ENCODE measurements at places on chromosomes 11 and 22.

GRCh38 chr11:111996129-111996528 is 29.1 kb upstream of the DLAT start:
- DNase-seq = no peak

- DNase-seq = no peak
Observed at GRCh38 chr11:111598148-111598547, 4.1 kb upstream of the SIK2 start.

DNA sequence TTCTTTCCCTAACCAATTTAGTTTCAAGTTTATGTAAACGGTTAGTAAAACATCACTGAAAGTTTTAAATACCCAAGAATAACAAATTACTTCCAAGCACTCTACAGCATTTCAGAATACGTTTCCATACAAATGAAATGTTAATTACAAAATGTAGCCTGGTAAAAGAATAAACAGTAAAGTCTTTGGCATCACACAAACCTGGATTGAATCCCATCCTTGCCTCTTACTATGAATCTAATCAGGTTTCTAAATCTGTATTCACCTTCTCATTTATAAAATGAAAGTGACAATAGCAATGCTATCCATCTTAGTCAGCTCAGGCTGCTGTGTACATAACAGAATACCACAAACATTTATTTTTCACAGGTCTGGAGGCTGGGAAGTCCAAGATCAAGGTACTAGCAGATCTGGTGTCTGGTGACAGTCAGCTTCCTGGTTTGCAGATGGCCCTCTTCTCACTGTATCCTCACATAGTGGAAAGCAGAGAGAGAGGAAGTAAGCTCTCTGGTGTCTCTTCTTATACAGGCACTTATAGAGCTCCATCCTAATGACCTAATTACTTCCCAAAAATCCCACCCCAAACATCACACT is 19.2 kb downstream of the FAM168A start:
- no peak for DNase-seq

GRCh38 chr11:66341502-66342126 is 3.3 kb downstream of the BRMS1 start:
- DNase-seq = no peak

DNA sequence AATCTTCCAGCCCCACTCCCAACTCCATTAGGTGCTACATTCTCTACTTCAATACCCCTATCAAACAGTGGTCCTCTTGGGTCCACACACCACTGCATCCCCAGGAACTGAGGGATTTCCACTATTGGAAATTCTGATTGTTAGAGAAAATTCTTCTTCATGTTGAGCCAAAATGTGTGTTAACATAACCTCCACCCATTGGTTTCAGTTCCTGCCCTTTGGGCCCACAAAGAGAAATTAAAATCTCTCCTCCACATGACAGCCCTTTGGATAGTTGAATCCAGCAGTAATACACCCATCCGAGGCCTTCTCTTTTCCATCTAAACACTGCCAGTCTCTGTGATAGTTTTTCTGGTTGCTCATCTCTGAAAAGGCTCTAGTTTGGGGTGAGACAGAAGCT is 2.1 kb downstream of the VSIG2 start:
- no peak for DNase-seq

- no peak for DNase-seq
Observed at GRCh38 chr11:126277322-126277721, 5.6 kb upstream of the TIRAP start.

DNA sequence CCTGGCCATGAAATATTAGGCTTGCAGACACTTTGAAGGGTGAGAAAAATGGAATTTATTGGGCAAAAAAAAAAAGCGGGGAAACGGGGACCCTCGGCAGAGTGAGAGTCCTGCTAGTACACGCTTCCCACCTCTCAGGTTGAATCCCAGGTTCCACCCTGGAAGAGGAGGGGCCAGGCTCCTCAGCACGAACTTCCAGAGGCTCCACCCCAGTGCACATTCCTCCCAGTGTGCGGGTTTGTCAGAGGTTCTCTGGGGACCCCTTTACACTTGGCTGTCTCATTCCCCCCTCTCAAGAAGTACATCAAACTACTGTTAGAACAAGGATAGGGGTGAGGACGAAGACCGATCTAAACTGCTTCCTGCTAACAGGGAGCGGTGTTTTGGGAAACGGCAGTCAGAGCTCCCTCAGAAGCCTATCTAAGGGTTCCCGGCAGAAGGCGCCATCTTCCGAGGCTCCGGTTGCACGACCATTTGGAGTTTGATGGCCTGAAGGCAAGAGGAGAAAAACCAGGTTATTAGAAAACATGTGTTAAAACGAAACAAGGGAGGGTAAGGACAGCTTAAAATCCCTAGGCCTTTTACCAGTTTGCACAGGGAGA is 27.5 kb downstream of the FOLR3 start:
- DNase-seq = no peak

DNA sequence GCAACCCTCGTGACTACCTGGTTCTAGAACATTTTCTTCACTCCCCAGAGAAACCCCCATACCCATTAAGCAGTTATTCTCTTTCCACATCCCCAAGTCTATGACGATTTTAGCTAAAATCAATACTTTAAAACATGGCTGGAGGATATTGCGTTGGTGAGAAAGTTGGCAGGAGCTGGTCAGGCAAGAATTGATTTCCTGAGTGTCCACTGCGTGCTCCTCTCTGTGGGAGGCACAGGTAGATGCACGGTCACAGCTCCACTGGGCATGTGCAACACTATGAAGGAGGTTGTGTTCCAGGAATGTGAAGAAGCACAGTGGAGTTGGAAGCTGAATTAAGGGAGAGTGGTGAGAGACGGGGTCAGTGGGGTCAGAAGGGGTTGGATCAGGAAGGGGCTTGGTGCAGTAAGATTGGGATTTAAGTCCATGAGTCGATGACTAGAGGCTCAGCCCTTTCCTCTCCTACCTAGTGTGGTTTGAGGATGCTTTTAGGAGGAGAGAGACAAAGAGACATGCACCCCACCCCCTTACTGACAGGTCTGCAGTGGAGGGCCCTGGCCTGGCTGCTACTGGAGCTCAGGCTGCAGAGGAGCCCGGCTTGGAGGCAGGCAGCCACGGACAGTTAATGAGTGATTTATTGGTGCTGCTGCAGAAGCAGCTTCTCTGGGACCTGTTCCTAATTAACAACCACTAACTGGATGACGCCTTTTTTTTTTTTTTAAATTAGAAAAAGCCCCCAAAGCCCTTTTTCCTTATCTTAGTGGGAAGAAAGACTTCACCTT is 395.6 kb downstream of the TENM4 start:
- no peak for DNase-seq

GRCh38 chr11:40294741-40295140 is 1164.7 kb downstream of the LRRC4C start:
- no peak for DNase-seq

All from GM13976 (cell line).